GM12864 (cell line): ENCODE measurements at places on chromosomes 13 and 19.

DNA sequence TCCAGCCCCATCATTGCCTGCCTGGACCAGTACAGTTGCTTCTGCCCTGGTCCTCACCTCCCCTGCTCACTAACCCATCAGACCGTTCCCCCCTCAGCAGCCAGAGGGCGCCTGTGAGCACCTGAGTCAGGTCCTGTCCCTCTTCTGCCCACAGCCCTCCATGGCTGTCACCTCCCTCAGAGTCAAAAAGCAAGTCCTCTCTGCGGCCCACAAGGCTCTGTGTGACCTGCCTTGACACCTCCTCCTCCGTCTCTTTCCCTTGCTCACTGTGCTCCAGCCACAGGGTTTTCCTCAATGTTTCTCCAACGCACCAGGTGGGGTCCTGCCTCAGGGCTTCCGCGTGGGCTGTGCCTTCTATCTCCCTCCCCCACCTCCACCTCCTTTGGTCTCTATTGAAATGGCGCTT, 29.4 kb upstream of the PTPRS start:
- no peak for DNase-seq

DNA sequence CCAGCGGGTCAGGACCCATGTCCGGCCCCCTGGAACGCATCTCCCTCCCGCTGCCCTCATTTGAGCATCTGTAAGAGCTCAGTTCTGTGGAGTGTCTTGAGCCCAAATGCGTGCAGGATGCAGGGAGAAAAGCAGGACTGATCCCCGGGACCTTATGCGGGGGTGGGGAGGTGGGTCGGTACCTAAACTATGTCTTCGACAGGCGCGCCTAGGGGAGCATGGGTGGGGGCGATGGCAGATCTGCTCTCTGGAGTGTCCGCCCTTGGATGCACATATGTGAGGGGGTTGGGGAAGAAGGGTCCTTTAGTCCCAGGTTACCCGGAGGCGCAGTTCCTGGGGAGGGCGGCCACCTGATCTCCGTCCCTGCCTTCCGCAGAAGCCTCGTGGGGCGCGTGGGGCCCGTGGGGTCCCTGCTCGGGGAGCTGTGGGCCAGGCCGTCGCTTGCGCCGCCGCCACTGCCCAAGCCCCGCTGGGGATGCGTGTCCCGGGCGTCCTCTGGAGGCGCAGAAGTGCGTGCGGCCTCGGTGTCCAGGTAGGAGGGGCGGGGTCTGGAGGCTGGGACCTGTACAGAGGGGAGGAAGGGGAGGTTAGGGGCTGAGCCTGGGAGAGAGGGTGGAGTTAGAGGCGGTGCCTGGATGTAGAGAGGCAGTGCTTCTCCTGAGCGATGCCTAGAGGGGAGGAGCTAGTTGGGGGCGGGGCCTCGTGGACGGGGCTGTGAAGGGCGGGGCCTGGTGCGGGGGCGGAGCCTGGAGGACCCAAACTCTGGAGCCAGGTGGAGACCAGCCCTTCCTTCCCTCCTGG, 2.9 kb downstream of the CILP2 start:
- peak; percentile 69 for DNase-seq

- no peak for DNase-seq
These were observed 24.6 kb downstream of the DNM2 start for GRCh38 chr19:10742476-10742875.

DNA sequence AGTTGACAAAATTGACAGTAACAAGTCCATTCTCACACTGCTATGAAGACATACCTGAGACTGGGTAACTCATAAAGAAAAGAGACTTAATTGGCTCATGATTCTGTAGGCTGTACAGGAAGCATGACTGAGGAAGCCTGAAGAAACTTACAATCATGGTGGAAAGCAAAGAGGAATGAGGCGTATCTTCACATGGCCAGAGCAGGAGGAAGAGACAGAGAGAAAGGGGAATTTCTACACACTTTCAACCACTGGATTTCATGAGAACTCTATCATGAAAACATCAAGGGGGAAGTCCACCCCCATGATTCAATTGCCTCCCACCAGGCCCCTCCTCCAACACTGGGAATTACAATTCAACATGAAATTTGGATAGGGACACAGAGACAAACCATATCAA, 758.4 kb upstream of the SLITRK1 start:
- no peak for DNase-seq

DNA sequence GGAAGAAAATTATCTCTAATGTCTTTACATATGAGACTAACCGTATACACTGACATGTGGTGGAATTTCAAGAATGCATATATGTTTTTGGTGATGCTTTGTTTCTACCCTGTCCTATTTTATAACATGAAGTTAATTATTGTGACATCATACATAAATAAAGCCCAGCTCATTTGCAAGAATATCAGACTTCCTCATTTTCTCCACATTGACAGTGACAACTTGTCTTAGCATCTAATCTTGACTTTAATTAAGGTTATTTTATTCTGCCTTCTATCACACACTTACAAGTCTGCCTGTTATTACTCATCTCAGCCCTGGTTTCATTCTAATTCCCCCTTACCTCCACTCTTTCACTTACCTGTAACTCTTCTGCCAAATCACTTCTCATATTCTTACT, 140.6 kb upstream of the STARD13 start:
- no peak for DNase-seq

DNA sequence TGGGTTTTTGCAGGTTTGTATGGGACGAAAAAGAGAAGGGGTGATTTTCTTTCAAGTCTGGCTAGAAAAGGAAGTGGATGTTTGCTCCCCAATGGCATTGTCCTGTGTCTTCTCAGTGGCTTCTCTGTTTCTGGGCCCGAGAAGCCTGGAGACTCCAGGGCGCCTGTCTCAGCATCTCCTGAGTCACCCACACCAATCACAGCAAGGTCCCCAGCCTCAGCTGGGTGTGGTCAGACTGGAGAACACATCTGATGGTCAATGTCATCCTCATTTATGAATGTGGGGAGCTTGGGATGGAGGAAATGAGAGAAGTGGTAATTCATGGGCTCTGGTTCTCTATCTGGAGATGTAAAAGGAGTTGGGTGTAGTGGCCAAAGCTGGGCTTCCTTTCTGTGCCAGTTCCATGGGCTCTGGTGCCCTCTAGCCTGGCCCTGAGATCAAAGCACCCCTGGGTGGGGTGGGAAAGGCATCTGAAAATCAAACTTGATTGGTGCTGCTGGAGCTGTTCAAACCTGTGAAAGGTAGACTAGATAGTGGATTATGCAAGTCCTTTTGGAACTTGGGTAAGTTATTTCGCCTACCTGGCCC, 13.4 kb downstream of the RASL11A start:
- no peak for DNase-seq

- no peak for DNase-seq
These were observed 8.1 kb upstream of the C5AR2 start for GRCh38 chr19:47323872-47324271.

DNA sequence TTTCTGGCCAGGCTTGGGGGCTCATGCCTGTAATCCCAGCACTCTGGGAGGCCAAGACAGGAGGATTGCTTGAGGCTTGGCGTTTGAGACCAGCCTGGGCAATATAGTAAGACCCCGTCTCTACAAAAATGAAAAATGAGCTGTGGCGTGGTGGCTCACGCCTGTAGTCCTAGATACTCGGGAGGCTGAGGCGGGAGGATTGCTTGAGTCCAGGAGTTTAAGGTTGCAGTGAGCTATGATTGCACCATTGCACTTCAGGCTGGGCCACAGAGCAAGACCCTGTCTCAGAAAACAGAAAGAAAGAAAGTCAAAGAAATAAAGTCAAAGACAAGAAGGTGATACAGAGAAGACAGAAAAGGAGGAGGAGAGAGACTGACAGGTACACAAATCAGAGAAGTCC, 2.5 kb upstream of the CACNG6 start:
- DNase-seq, result no peak

- DNase-seq, result no peak
These were observed 19.7 kb upstream of the CEACAM3 start for GRCh38 chr19:41776700-41777099.

GRCh38 chr13:37069597-37070103, 10.2 kb upstream of the SUPT20H start:
- no peak for DNase-seq

GRCh38 chr19:42419309-42419708, 7.9 kb downstream of the LIPE start:
- no peak for DNase-seq

- DNase-seq, result no peak
These were observed 147.0 kb downstream of the FGF9 start for GRCh38 chr13:21817878-21818277.

GRCh38 chr13:32736648-32737047, 150.4 kb downstream of the PDS5B start:
- DNase-seq, result no peak

DNA sequence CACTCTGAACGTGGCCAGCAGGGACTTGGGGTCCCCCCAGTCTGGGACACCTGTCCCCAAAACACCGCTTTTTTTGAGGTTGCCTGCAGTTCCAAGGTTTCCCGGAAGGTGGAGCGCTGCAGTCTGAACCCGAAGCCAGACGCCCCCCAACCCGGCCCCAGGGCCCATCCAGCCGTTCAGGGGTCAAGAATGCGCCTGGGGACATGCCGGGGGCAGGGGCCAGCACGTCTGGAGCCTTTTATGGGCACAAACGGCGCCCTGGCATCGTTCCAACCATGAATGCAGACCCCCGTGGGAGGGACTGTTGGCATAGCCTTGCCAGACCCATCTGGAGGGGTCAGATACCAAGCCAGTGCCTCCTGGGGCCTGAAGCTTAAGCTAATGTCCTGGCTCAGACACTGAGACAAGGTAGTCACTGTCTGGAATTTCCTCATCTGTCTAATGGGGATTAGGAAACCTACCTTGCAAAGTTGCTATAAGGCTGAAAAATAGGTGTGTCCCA, 6.9 kb downstream of the S1PR5 start:
- DNase-seq, result no peak

DNA sequence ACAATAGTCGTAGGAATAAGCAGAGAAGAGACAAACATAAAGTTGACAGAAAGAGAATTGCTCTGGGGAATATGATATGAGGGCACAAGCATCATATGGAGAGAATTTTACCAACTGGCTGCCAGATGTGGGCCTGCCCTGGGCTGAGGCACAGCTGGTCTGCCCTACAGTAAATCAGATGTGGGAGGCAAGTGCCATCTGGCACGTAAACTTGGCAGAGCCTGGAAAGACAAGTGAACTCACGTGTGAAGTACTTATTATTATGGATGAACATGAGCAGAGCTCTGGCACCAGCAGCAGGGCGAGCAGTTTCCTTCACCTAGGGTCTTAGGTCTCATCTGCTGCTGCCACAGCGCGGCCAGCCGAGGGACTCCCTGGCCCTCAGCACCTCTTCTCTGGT, 20.6 kb downstream of the PCDH8 start:
- DNase-seq, result no peak

- no peak for DNase-seq
These were observed 21.4 kb downstream of the PPP2R1A start for GRCh38 chr19:52211203-52211602.

DNA sequence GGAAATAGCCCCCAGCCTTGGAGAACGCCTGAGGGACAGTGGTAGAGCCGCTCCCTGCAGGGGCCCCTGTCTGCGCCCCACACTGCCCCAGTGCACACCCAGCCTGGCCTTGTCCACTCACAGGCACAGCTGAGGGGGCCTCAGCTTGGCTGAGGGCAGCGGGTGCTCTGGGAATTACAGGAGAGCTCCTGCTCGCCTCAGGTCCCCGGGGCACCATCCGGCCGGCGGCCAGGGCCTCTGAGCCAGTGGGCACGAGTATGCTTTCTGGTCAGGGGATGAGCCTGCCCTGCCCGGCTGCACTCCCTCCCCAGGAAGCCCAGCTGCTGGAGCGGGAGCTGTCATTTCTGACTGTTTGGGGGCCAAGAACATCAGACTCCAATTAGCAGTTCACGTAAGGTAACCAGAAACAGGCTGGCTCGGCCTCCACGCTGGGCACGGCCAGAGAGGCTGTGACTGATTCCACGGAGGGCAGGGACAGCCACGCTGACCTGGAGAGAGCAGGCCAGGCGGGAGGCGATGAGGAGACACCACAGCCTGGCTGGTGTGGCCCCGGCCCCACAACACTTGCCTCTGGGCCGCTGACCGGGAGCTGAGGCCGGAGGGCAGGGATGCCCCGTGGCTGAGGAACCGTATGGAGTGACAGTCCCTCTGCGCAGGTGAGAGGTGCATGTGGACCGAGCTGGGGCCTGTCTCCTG, 15.4 kb downstream of the CEBPG start:
- no peak for DNase-seq

DNA sequence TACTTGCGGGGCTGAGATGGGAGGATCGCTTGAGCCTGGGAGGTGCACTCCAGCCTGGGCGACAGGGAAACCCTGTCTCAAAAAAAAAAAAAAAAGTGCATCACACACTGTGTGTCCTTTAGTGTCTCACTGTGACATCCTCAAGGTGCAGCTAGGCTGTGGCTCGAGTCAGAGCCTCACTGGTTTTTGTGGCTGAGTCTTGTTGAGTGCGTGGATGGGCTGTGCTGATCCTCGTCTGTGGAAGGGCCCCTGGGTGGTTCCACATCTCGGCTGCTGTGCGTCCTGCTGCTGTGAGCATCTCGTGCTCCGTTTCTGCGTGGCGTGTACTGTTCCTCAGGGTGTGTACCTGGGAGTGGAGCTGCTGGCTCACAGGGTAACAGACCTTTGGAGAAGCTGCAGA, 11.2 kb downstream of the STK11 start:
- no peak for DNase-seq

DNA sequence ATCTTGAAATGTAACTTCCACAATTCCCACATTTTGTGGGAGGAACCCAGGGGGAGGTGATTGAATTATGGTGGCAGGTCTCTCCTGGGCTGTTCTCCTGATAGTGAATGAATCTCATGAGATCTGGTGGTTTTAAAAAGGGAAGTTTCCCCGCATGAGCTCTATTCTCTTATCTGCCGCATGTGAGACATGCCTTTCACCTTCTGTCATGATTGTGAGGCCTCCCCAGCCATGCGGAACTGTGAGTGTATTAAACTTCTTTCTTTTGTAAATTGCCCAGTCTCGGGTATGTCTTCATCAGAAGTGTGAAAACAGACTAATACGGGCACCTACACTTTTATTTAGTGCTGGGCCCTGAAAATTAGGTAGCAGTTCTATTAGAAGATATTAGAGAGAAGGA, 45.8 kb downstream of the TNFSF13B start:
- DNase-seq, result no peak

DNA sequence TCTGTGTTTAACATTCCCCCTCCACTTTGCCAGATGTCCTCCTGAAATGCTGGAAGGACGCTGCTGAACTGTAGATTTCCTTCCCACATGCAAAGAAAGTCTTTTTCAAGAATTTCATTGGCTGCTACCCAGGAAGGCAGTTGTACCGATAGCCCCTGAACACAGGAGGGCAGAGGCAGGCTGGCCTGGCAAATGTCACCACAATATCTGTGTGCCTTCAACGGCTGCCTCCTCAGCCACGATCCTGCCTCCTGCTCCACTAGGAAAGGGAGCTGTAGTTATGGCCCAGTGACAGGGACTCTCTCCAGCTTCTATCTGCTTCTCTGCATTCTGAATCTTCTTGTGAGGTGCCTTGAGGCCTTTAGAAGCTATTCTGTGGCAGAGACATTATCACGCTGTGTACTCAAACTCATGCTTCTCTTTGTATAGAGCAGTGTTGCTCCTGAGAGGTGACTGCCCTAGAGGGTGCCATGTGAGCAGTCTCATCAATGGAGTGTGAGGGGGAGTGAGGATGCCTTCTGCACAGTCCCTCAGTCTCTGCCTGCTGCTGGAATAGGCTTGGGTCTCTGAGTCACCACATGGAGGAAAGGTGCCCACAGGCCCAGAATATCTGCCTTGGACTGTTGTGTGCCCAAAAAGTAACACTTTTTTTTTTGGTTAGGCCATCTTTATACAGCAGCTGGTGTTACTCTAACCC, 279.8 kb downstream of the DNAJC15 start:
- peak; percentile 10 for DNase-seq
